ENCODE measurements at places on chromosomes 1 and 21.

DNA sequence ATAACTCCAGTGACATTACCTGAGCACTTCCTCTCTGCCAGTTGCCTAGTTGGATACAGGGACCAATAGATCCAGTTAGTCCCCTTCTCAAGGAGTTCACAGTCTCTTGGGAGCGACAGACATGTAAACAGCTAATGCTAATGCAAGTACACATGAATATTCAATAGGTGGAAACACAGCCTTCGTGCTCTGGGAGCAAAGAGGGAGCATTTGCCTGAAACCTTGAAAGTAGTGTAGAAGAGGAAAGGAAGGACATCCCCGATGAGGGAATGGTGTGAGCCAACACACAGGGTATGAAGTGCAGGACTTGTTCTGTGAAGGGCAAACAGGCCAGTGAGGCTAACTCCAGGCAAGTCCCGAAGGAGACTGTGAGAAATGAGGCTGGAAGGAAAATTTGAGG, 3.8 kb upstream of the TMEM222 start:
- no peak for DNase-seq

- DNase-seq, result no peak
These were observed at the start of gene TMCO4 for GRCh38 chr1:19799230-19800075. TSS of gene TMCO4 (minus strand) at chr1:19799916. CDS start at chr1:19780758, 19,158 bp downstream.

DNA sequence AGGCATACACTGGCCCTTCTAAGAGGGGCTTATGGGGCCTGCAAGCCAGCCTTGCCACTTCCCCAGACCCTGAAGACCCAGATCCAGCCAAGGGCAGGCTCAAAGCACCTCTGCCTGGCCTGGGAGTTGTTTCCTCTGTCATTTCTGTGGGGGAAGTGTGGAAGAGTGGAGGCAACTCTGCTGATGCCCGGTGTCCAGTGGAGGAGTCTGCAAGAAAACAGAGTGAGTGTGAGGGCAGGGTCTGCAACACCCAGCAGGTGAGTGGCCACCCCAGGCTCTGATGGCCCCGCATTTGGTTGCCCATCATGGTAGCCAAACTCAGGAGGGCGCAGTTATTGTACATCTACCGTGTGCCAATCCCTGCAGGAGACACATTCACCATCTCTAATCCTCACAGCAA, 8.4 kb downstream of the CLEC20A start:
- DNase-seq, result no peak

DNA sequence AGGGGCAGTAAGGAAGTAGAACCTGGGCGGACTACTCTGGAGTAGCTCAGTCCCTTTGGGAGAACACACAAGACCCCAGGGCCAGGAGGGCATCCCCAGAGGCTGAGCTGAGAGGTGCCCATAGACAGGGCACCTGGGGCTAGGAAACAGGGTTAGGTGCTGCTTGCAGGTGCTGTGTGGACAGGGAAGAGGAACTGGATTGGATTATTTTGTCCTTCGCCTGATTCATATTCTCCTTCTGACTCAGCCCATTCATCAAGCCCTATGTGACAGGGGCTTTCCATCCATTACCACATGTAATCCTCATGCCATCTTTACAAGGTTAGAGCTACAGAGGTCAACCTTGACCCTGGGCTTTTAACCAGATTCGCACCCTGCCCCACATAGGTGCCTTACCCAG, 183.9 kb downstream of the C1orf94 start:
- DNase-seq, result peak; percentile 69

Data from vagina (tissue), 2 donors.